ENCODE measurements at places on chromosomes 2 and 18.

DNA sequence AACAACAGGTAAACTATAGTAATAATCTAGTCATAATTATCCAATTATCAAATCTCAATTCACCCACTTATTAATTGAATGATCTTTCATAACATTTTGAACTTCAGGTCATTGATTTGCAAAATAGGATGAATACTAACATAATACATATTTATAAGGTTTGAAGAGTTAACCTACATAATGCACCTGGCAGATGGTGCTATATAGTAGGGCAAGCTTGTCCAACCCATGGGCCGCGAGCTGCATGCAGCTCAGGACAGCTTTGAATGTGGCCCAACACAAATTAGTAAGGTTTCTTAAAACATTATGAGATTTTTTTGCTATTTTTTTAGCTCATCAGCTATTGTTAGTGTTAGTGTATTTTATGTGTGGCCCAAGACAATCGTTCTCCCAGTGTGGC lies 815.8 kb upstream of the ID2 start:
- DNase-seq: no peak

GRCh38 chr2:32403782-32404181 lies 47.0 kb downstream of the BIRC6 start:
- no peak for DNase-seq

- no peak for DNase-seq
These were observed 98.8 kb upstream of the MAP3K20 start for GRCh38 chr2:172976816-172977215.

- no peak for DNase-seq
These were observed 26.6 kb upstream of the MAP3K20 start for GRCh38 chr2:173048897-173049661.

DNA sequence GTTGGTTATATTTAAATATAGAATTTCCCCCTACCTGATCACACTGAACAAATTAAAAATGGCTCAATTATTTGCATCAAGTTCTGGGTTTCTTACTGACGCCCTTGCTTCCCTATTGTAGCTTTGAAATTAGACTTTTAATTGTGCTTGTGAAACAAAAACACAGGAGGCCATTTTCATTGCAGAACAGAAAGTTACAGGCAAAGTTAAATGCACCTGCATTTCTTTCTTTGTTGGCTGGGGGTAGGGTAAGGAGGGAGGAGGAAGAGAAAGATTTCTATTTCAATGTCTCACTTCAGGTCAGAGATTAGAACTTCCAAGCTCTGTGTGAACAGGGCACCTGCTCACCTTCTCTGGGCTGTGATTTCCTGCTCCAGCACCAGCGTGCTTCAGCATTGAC lies 199.6 kb downstream of the BCL11A start:
- no peak for DNase-seq

- DNase-seq: no peak
These were observed 11.5 kb downstream of the CCNYL1 start for GRCh38 chr2:207722773-207723424.
